ENCODE measurements at places on chromosomes 3 and 15.

- DNase-seq = no peak
Measured at GRCh38 chr3:65889707-65890099, 149.0 kb downstream of the MAGI1 start.

- peak; percentile 51 for DNase-seq
Measured at GRCh38 chr15:98650417-98651035, 2.2 kb downstream of the IGF1R start.

DNA sequence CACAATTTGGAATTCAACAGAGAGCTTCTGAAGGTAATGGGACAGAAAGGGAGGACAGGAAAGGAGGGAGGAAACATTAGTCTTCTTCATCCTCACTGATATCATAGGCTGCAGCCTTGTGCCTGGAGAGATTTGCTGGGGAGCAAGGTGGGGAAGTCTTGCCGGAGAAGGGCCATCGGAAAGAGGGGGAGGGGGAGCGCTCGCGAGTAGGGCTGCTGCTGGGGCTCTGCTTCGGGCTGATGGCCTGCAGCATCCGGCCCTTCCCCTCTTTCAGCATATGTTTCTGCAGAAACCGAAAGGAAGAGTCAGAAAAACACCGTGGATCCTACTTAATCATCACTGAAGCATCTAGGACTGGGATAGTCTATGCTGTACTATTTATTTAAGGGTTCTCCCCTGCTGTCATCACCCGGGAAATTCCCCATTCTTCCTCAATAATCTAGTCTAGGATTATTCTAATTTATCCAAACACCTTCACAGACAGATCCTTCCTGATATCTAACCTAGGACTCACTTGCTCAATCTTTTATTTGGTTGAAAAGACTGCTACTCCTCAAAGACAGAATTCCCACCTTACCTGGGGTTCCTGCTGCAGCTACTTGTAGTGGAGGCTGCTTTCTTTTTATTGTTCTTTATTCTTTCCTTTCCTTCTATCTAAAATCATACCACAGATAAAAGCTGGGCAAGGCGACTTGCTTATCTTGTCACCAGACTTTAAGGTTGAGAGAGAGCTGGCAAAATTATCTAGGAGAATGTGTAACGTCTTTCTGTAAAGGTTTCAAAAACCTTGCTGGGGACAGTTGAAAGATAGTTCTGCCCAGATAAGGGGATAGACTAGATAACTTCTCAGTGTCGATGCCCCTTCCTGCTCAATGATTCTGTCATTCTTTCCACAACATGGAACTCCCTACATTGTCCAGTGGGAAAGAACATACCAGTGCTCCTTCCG is 22.6 kb downstream of the SLC51A start:
- DNase-seq = no peak

DNA sequence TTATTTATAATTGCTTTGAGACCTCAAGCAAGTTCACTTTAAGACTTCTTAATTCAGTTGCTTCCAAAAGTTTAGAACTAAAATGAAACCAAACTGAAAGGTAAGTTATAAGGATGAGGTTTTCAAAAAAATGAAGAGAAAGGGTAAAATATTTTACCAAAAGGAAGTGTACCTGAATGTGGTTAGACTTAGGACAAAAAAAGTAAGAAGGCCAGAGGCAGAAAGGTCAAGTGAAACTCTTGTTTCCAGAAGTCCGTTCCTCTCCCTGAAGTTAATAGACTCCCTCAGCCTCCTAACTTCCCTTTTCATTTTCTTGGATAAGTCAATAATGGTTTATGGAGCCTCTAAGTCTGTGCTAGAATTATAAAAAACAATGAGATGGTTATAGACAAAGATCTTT is 16.6 kb downstream of the BTLA start:
- no peak for DNase-seq

DNA sequence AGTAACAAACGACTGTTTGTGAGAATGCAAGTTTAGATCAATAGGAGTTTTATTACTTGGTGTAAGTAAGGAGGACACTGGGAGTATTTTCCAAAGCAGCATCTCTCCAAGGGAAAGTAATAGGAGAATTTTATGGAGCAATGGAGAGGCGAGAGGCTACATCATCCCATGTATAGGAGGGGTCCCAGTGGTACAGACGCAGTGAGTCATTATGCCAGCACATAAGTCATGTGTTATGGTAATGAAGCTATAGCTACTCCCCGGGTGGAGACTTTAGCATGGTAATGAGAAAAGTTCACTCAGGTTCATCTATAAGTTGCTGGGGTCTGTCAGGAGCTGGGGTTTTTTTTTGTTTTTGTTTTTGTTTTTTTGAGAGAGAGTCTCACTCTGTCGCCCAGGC is 29.5 kb upstream of the ZNF445 start:
- DNase-seq = no peak

GRCh38 chr15:85047271-85047948 is 65.8 kb downstream of the PDE8A start:
- no peak for DNase-seq

DNA sequence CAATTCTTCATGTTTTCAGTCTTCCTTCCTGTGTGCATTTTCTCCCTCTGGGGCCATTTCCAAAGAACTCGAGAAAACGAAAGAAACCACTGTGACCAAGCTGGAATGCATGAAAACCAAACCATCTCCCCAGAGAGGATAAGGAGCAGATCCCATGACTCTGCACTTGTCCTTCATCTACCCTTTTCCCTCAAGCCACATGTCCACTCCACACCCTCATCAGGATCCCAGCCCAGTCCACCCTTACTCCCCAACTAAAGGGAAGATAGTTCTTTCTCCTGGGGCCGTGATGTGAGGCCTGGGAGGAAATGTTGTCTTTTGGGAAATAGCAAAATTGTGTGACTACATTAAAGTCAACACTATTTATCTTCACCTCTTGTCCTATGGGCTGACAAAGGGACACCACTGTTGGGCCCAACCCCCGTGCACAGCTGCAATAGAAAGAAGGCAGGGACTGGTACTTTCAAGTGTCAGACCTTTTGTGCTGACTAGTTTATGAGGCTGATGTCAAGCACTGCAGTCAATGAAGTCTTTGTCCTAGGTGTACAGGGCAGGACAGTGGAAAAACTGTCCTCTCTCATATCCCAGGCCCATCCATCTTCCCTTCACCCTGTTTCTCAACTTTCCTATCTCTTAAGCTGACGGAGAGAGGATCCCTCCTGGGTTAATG is 487.1 kb upstream of the NR2F2 start:
- DNase-seq = no peak

GRCh38 chr3:179194931-179195330 is 46.8 kb downstream of the PIK3CA start:
- no peak for DNase-seq

DNA sequence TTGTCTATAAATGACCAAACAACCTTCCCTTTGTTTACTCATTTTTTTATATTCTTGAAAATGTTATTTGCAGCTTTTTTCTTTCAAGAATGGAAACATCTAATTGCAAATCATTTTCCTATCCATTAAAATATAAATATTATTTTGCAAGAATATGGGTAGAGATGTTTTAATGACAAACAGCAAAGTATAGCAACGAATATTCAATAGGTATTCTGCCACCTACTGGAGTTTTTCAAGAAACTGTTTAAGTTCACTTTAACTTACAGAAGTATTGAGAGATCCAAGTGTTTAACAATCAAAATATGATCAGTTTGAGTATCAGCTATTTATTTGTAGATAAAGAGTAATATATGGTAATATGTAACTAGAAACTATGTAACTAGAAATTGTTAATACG is 6.9 kb upstream of the EOGT start:
- DNase-seq = no peak

GRCh38 chr3:71441217-71441924 is 142.2 kb downstream of the FOXP1 start:
- no peak for DNase-seq

DNA sequence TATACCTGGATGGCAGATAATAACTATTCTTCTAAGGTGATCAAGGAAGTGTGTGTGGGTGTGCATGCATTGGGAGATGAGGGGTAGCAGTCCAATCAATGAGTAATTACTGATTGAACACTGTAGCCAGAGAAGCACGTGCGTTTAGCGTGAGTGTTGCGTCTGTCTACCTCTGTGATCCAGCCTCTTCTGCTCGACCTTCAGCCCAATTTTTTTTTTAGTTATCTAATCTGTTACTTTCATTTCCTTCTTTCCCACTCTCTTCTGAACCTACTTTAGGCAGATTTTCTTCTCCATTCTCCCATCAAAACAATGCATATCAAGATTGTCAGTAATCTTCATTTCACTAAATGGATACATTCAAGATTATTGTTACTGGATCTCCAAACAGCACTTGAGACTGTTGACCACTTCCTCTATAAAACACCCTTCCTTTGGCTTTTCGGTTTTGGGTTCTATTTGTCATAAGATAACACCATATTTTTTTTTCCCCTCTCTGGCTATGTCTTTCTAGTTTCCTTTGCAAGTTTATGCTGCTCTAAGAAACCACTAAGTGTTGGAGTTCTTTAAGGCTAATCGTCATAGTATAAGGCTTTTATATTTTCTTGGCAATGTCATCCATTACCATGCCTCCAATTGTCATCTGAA is 41.0 kb downstream of the MCTP2 start:
- DNase-seq = no peak

All from activated CD4-positive, alpha-beta memory T cell treated with anti-CD3 and anti-CD28 coated beads for 36 hours (primary cell).